Frontal cortex (tissue), 4 donors: ENCODE measurements at places on chromosomes 1 and 21. TPM values are rescaled to one million over a fixed set of nuclear protein-coding genes. Genes with fewer than 3 reads are reported as not detected.

GRCh38 chr1:245858022-245858721, 648.9 kb downstream of the SMYD3 start:
- DNase-seq, result no peak

GRCh38 chr1:117049857-117050256, 10.3 kb upstream of the TTF2 start:
- DNase-seq, result no peak

OR2G6 gene
- not detected for total RNA-seq

CTSS gene
- total RNA-seq, result 6.9 TPM

AIRE gene
- total RNA-seq, result 0.41 TPM
